ENCODE measurements at places on chromosomes 7 and 10.
A peak's percentile ranks its signal among the peaks of the same experiment; 100 is the strongest.

DNA sequence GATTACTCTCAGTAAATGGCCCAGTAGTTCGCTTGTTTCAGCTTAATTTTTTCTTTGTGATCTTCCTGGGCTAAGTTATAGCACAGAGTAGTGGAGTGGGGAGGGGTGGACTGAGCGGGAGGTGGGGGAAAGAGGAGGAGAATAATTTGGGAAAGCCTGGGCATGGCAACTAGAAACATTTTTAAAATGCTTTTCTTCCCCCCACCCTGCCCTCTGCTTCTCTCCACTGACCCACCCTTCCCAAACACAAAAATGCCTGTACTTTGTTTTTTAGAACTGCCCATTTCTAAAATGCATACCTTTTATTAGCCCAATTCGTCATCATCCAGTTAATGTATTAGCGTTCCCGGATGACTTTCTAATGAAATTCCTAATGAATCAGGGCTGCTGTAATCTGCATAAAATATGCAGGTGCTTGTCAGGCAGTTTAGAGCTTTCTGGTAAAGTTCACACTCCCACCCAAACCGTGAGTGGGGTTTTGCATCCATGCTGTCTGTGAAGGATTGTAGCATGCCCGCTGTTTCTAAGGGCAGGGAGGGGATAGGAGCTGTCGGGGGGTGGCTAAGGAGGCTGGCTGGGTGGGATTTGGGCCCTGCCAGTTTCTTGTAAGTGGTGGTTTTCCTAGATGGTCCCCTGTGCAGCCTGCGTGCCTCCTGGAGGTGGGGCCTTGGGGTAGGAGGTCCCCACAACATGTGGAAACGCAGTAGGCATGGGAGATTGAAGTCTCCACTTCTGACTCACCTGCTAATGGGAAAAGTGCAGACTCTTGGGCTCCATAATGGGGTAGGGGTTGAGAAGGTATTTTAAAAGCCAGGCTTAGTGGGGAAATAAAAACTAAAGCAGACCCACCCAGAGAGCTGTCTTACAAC is 190.3 kb downstream of the TCF7L2 start:
- no peak for DNase-seq

GRCh38 chr7:151864081-151864480 is 12.8 kb downstream of the PRKAG2 start:
- DNase-seq = no peak

DNA sequence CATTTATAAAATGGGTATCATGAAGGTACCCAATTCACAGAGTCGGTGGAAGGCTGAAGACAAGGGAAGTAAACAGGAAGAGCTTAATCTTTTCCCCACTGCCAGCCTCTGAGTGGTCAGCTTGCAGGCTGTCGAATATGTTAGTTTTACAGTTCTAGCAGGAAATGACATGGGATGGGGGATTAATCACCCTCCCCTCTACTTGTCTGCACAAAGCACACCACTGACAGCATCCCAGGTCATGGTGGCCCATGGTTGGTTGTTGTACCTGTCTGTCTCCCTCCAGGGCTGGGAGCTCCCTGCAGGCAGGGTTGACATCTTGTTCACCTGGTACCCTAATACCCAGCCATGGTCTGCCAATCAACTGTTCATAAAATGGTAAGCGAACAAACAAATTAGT is 55.6 kb downstream of the GRB10 start:
- no peak for DNase-seq

DNA sequence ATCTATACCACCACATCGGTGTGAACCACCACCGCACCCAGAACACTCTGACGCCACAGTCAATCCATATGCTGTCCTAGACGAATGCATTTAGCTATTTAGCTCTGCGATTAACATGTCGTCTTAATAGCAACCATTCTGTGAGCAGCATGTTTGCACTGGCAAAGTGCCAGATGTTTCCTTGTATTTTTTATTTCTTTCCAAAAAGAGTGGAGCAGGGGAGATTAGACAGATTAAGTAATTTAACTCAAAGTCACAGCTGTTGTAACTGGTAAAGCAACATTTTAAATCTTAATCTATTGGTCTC is 57.0 kb upstream of the ARL4A start:
- DNase-seq = no peak

DNA sequence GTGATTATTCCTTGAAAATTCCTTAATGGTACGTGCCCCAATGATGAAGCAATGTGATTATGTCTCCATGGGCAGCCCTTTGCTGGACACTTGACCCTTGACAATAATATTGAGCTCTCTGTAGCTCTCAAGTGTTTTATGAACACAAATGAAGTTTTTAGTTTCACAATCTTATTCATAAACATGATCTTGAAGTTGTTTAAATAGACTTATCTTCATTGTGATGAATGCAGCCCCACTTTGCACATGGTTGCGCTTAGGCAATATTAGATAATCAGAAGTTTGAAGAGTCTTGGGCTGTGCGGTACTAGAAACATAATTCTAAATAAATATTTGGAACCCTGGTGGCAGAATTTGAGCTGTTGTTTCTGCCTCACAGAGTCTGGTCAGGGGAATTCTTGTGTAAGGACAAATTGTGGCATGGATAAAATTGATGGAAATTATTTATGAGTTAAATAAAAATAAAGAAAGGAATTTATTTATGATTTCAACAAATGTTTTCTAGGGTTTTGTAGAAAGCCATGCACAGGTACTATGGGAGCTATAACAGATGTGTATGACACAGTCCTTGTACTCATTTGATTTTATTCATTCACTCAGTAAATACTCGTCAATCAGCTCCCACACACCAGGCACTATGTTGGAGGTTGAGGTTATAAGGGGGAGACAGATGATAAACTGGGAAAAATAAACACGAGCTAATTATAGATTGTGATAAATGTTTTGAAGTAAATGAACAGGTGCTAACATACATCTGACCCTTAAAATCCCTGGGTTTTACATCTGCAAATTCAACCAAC is 217.9 kb downstream of the GALNT17 start:
- no peak for DNase-seq

- DNase-seq = no peak
Measured at GRCh38 chr7:99196536-99197258, 11.2 kb downstream of the KPNA7 start.

DNA sequence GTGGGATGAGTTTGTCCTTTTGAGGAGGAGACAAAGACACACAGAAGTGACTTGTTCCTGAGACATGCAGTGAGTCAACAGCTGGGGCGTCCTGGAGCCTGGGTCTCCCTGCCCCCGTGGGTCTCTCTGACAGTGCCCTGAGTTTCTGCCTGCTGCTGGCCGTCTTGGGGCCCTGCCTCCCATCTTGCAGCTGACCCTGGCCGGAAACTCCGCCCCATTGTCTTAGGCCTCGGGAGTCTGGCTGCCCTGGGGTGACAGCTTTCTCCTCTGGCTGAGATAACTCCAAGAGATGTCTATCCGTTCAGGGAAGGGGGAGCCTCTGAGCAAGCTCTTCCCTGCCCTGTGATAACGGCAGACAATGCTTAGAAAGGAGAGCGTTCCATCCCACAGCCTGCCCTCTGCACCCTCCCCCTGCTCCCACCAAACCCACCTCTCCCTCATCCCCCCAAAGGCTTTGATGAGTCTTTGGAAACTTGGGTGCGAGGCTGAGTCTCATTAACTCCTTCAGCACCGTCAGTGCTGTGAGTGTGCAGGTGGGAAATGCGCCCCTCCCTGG is 69.5 kb upstream of the PODXL start:
- DNase-seq = no peak

- DNase-seq = no peak
Measured at GRCh38 chr7:64599359-64599758, 36.5 kb upstream of the ZNF680 start.

- no peak for DNase-seq
Measured at GRCh38 chr7:78588393-78588792, 789.8 kb downstream of the PHTF2 start.

- no peak for DNase-seq
Measured at GRCh38 chr10:97509120-97509680, 10.5 kb downstream of the UBTD1 start.

DNA sequence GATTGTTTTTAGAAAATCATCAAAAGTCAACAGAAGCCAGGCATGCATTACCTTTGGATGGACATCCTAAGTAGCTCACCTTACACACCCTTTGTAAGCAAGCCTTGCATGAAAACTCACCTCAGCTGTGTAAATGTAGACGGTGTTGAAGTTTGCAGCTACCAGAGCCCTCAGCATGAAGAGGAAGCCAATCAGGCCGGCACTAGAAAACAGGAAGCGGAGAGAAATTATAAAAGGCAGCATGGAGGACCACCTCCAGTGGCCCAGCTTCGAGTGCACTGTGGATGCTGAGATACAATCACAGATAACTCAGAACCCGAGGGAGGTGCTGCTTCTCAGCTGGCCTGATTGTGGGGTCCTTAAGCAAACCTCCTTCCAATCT is 75.3 kb downstream of the SVOPL start:
- peak; percentile 14 for DNase-seq

DNA sequence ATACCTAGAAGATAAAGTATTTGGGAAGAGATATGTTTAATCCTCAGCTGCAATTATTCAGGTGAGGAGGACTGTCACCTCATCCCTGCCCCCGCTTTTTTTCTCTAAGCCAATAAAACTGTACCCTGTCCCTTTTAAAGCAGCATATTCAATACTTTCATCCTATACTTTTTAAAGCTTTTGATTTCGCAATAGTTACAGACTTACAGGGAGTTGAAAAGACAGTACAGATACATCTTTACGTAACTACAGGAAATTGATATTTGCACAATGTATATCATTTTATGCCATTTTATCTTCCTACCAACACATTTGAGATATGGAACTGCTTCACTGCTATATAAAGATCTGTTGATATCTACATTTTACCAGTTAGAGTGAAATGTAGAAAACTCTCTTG is 47.6 kb downstream of the STK17A start:
- DNase-seq = no peak
